ENCODE measurements at places on chromosomes 7 and 10. TPM values are rescaled to one million over a fixed set of nuclear protein-coding genes. Genes with fewer than 3 reads are reported as not detected.

BZW2 gene
- polyA plus RNA-seq, result 161 TPM

SND1 gene
- 95.0 TPM for polyA plus RNA-seq

NKX1-2 gene
- polyA plus RNA-seq, result not detected

STOX1 gene
- 1.3 TPM for polyA plus RNA-seq

ZFAND2A gene
- polyA plus RNA-seq, result 14.8 TPM

ADAM22 gene
- polyA plus RNA-seq, result 7.3 TPM

ZEB1 gene
- 57.3 TPM for polyA plus RNA-seq

PAPSS2 gene
- 14.5 TPM for polyA plus RNA-seq

LRMDA gene
- polyA plus RNA-seq, result 4.8 TPM

LSM5 gene
- polyA plus RNA-seq, result 55.4 TPM

MRPS17 gene
- 13.6 TPM for polyA plus RNA-seq

DNA sequence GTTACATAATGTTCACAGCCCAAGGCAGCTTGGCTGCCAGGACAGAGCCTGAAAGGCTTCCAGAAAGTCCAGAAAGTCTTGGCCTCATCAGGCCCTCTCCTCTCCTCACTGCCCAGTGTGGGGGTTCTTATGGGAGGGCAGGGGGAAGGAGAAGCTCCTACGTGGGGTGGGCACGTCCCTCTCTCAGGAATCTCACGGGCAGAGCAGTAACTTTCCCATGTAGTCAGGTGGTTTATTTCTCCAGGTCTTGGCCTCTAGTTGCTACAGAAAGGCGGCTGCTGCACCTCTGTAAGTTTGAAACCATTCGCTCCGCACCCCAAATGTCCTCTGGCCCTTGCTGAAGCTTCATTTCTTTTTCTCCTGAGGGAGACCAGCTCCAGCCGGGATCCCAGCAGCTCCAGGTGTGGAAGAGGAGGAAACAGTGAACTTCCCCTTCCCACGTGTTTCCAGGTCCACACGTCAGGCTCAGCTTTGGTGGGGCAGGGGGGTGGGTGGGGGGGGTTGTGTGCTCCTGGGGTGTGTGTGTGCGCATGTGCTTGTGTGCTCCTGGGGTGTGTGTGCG lies 320.3 kb downstream of the WDR37 start:
- no peak for DNase-seq

DNA sequence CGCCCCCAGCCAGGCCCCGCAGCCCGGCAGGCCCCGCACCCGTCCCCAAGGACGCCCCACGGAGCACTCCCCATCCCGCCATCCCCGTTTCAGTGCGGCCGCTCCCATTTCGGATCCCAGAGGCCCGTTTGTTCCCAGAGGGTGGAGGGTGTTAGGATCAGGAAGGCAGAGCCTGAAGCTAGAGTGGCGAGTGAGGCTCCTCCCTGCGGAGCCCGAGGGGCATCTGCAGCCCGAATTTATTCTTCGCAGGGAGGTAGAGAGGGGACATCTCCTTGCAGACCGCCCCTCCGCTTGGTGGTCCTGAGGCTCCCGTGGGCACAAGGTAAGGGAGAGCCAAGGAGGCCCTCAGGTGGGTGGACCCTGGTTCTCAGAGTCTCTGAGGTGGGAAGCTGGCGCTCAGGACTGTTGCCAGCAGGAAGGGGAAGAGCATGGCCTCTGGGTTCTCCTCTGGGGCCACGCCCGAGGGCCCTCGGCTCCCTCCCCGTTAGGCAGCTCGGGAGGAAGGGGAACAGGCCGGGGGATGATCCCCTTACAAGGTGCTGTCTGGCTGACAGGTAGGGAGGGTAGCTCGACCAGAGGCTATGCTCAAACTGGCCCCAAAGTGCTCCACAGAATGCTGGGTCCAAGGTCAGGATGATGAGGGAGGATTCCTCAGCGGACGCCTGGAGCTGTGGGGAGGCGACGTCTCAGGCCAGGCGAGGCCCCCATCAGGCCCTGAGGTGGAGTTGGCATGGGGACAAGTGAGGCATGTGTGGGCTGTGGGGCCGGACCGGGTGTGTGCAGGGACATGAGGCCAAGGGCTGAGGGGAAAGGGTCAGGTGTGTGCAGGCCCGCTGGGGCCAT lies 17.4 kb downstream of the POLL start:
- peak; percentile 39 for DNase-seq

GRCh38 chr7:300048-300447 lies 10.1 kb downstream of the FOXL3 start:
- no peak for DNase-seq

- no peak for DNase-seq
These were observed 275.9 kb downstream of the TCF7L2 start for GRCh38 chr10:113225903-113226302.

- no peak for DNase-seq
These were observed 50.9 kb upstream of the UNC5B start for GRCh38 chr10:71161425-71161824.

- no peak for DNase-seq
These were observed 19.3 kb upstream of the MYH16 start for GRCh38 chr7:99253369-99253768.

DNA sequence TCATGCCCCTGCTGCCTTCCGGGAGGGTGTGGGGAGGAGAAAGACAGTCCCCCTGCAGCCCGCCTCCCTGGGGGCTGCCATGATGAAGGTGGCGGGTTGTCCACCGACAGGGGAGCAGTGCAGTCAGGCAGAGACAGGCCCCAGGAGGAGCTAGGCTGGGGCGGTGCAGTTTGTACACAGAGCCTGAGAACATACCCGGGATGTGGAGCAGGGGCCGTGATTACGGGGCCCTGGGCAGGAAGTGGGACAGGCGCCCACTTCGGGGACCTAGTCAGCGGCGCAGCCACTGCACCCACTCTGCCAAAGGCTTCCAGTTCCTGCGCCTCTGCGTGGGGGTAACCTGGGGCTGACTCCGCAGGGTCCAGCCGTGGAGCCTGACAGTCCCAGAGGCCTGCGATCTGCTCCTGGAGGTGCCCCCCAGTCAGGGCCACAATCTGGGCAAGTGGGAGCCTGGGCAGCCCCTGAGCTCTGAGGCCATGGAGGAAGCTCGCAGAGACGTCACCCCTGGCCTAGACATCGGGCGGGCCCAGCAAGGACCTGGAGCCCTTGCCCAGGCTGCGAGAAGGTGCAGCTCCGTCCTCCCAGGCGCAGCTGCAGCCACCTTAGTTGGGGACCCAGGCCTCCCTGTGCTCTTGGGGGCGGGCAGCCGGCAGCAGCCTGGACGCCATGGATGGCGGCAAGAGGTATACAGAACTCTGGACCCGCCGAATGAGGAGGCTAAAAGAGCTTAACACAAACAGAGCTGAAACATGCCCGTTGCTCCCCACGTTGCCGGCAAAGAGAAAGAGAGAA lies 1356.8 kb downstream of the XPNPEP1 start:
- DNase-seq, result no peak

- no peak for DNase-seq
These were observed 305.0 kb downstream of the TYW1 start for GRCh38 chr7:67301667-67302066.

- DNase-seq, result no peak
These were observed 211.4 kb downstream of the WDR37 start for GRCh38 chr10:1267568-1267967.

GRCh38 chr10:121835376-121835775 lies 92.5 kb downstream of the ATE1 start:
- no peak for DNase-seq

- no peak for DNase-seq
These were observed 157.1 kb downstream of the GPAM start for GRCh38 chr10:112026438-112026837.

- no peak for DNase-seq
These were observed 51.9 kb downstream of the CDC14C start for GRCh38 chr7:48976253-48976652.

- peak; percentile 54 for DNase-seq
These were observed 11.9 kb upstream of the OPTN start for GRCh38 chr10:13087986-13088618.

DNA sequence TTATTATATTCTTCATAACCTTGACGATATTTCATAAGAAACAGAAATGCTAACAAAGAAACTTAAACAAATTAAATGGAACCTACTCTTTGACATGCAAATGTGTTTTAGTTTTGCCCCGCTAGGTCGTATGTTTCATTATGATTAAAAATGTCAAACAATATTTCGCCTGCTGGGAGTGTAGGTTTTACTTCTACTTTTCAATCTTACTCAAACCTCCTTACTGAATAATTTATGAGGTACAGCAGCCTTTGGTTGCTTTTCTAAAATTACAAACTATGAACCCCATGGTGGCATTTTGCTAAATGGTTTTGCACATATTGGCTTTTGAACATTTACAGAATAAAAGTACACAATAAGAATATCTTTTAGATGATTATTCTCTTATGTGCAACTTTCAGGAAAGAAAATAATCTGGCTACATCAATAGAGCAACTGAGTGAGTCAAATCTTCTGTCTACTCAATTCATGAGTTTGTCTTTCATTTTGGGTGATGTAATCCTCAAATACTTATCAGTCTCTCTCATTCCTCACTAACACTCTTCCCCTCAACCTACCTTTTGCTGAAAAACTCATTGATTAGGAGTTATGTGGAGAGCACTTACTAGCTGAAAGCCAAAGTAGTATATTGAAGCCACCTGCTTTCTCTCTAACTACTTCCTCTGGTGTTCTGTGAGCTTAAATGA lies 1226.4 kb downstream of the XPNPEP1 start:
- DNase-seq, result no peak

GRCh38 chr10:77574438-77574837 lies 63.2 kb downstream of the KCNMA1 start:
- no peak for DNase-seq

DNA sequence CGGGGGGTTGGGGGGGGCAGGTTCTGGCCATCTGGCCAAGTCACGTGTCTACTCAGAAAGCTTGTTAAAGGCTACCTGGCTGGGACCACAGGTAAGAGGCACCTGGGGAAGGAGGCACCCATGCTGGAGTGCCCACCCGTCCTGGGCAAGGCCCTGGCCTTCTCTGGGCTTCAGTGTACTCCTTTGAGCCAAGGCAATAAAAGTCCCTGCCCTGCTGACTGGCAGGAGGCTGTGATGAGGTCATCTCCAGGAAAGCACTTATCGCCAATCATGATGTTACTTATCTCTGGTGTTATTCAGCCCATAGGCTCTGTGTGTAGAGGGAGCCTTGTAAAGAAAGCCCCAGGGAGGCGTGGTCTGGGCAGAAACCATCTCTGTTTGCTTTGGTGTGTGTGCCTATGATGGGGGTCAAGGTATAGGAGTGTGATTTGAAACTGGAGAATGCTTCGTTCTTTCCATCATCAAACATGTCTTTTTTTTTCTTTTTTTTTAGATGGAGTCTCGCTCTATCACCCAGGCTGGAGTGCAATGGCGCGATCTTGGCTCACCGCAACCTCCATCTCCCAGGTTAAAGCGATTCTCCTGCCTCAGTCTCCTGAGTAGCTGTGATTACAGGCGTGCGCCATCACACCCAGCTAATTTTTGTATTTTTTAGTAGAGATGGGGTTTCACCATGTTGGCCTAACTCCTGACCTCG lies 2.5 kb upstream of the CLDN4 start:
- DNase-seq, result no peak

- no peak for DNase-seq
These were observed 50.6 kb downstream of the PWWP2B start for GRCh38 chr10:132447446-132448247.

GRCh38 chr10:124035928-124036558 lies 57.4 kb downstream of the CHST15 start:
- peak; percentile 40 for DNase-seq

GRCh38 chr7:78605119-78605518 lies 806.5 kb downstream of the PHTF2 start:
- DNase-seq, result no peak

GRCh38 chr7:325811-326210 lies 35.8 kb downstream of the FOXL3 start:
- no peak for DNase-seq

- peak; percentile 7 for DNase-seq
These were observed 319.7 kb upstream of the GHITM start for GRCh38 chr10:83819609-83820008.

DNA sequence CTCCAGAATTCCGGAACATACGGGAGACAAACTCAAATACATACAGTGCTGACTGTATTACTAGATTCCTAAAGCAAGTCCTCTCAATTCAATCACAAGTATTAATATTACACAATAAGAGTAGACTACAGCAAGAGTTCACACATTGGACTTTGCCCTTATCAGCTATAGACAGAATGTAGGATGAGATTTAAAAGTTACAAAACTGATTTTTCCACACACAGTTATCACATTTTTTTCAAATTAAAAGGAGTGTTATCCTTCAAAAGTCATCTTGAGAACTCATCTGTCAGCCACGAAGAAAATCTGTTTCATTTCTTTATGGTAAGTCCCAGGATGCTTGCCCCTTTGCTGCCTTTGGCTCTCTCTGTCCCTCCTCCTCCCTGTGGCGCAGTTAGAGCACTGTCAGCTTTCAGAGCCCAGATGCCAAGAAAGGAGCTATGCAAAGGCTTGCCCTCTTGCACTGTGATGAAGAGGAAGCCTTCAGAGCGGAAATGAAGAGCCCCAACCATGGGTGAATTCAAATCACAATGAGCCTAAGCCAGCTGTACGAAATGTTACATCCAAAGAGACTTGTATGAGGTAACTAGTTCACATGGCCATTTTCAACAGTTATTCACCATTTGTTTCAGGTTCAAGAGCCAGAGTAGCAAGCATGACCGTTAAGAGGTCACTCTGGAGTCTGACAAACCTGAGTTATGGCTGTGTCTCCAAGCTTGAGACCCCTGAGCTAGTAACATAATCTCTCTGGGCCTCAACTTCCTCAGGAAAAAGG lies 10.7 kb downstream of the NCOA4 start:
- peak; percentile 59 for DNase-seq

GRCh38 chr7:664997-665735 lies 61.3 kb upstream of the DNAAF5 start:
- DNase-seq, result peak; percentile 86

- no peak for DNase-seq
These were observed 676.0 kb upstream of the GALNT17 start for GRCh38 chr7:70455925-70456324.

Measured in muscle of leg (tissue), 16 donors.